ENCODE measurements at places on chromosomes 13 and 19.

DNA sequence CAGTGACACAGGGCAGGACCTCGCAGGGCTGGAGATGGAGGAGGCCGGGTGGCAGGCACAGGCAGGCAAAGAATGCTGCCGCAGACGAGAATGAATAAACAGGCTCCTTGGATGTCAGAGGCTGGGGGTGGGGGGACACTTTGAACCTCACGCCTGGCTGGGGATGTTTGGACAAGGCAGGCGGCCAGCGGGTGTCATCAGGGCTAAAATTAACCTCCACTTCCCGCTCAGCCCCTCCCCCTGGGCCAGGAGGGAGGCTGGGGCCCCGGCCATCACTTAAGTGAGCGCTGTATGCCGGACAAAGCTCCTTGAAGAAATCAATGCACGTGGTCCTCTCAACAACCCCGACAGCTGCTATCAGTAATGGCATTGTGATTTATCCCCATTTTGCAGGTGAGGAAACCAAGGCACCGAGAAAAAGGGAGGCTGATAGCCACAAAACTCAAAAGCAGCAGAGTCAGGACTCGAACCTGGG, 10.3 kb upstream of the FUT5 start:
- DNase-seq = no peak

DNA sequence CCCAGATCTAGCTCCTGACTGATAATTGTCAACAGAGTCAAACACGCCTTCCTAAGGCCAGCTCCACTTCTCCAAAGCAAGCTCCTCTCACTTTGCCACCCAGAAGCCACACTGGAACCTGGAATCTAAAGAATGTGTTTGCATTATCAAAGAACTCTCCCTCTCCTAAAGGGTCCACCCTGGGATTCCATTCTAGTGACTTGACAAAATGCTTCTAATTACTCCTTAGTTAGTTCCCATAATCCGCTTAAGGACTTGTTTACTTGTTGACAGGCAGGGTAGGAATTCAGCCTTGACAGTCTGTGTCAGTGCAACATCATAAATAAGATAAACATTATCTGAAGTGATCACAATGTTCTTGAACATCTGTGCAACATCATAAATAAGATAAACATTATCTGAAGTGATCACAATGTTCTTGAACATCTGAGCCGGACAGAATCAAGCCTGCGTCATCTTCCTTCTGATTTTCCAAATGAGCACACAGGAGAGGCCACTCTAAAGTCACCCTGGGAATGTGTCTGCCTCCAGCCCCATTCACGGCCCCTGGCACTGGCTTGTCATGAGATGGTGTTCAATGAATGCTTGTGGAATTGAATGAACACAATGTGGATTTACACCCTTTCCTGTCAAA, 512.1 kb downstream of the IRS2 start:
- DNase-seq = no peak

DNA sequence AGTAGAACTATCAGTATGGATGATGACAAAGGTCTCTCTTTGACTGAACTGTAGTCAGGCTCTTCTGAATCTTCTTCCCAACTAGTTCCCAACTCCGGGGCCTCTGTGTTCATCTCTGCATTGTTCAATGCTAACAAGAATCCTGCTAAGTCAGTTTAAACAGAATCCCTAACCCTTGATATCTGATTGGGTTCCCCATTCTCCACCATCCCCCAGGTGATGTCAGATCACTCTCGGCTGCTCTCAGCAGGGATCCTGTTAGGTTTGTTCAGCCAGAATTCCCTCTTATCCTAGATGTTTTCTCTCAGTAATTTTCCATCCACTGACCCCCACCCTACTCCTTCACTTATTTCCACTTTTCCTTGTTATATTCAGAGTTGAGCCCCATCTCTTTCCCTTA, 223.6 kb downstream of the RGCC start:
- DNase-seq = no peak

- no peak for DNase-seq
These were observed 12.0 kb downstream of the DLEU7 start for GRCh38 chr13:50831512-50831911.

DNA sequence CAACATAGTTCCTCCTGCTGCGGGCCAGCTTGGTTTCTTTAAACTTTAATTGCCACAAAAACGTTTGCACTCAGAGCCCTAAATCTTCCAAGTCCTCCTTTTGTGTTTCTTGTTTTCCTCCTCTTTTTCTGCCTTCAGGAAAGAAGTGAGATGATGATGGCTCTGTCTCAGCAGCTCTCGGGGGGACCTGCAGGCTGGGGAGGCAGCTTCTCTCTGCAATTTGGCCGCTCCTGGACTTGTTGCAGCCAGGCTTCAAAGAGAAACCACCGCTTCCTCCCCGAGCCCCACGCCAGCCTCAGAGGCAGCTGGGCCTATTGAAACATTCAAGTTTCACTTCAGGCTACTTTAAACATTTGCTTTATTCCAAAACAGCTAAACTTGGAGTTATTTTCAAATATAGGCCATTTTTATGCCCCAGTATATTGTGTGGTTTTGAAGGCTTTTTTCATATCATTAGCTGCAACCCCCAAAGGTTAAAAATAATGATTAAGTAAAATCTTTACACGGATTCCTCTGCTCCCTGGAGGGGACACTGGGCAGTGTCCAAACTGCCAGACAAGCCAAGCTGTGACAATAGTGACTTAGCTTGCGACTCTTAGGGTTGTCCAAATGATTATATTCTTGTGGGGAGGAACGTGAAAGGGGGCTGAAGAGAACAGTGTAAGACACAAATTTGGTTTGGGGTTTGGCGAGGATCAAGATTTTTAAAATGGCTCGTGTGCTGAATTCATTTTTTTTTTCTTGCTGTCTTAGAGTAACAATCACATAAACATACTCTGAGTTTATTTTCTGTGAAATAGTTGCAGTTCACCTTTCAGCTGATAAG, 330.8 kb downstream of the DLEU7 start:
- DNase-seq = peak; percentile 14

GRCh38 chr19:54011507-54012211, 20.2 kb downstream of the CACNG6 start:
- DNase-seq = no peak

DNA sequence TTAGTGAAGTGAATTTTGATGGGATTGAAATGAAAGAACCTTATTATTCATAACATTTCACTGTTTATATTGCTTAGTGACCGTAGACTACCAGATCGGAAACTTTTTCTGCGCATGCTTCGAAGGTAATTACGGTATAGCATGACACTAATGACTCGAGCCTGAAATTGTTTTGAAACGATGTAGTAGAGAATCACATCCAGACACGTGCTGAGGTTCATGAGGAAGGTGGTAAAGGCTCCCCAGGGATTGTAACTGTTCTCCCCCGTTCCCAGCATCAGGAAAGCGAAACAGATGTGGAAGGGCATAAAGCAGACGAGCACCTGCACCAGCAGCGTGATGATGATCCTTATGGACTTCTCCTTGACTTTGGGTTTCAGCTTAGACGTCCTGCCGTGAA, 3.3 kb downstream of the GPR18 start:
- DNase-seq = no peak
